ENCODE measurements at places on chromosomes 16 and 17. TPM values are rescaled to one million over a fixed set of nuclear protein-coding genes. Genes with fewer than 3 reads are reported as not detected.

GRCh38 chr17:64236827-64237403 lies 26.1 kb downstream of the TEX2 start:
- no peak for DNase-seq

DNA sequence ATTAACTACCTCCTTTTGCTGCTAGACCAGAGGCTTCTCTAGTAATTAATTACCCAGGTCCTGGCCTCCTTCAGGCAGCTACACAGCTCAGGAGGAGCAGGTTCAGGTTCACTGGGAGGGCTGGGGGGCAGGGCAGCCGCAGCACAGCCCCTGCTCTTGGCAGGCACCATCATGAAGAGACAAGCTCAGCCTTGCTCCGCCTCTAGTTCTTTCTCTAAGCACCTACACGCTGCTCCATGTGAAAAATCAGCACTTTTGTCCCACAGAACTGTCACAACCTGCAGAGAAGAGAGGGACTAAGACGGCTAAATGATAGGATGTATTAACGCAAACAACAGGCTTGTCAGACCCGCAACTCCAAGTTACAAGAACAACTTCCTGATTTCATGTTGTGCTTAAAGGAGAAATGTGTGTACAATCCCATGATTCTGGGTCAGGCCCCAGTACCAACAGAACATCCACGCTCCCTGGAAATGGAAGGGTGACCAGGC lies 53.4 kb downstream of the GRB2 start:
- DNase-seq, result peak; percentile 60

- DNase-seq, result peak; percentile 54
Measured at GRCh38 chr16:1772362-1772907, at the start of gene EME2. EME2 (plus strand) TSS chr16:1772810; CDS start chr16:1773228, 418 bp downstream.

- peak; percentile 59 for DNase-seq
Measured at GRCh38 chr17:73228748-73229236, 32.9 kb downstream of the CPSF4L start.

The CDH13 gene
- 2.7 TPM for total RNA-seq

DNA sequence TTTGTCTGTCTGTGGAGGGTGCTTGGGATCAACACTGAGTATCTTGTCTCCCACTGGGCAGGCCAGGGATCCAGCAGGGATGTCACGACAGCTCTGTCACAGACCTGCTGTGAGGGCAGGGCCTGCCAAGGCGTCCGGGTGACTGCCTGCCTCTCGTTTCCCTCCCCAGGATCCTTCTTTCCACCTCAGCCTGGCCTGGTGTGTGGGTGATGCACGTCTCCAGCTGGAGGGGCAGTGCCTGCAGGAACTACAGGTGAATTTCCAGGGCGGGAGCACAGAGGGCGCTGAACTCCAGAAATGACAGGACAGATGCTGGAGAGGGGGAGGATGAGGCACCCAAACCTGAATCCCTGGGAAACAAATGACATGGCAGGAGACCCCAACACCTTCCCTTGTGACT lies 6.8 kb upstream of the MMP15 start:
- DNase-seq, result no peak

The CCDC154 gene
- 0.64 TPM for total RNA-seq

GRCh38 chr17:62704381-62704971 lies 77.0 kb downstream of the MRC2 start:
- peak; percentile 69 for DNase-seq

GRCh38 chr17:57773557-57773956 lies 28.5 kb upstream of the CCDC182 start:
- DNase-seq, result no peak
